ENCODE measurements at places on chromosomes 13 and 19.

- no peak for DNase-seq
Measured at GRCh38 chr13:71775966-71776365, 91.0 kb downstream of the DACH1 start.

- no peak for DNase-seq
Measured at GRCh38 chr13:44007451-44007850, 127.7 kb downstream of the LACC1 start.

DNA sequence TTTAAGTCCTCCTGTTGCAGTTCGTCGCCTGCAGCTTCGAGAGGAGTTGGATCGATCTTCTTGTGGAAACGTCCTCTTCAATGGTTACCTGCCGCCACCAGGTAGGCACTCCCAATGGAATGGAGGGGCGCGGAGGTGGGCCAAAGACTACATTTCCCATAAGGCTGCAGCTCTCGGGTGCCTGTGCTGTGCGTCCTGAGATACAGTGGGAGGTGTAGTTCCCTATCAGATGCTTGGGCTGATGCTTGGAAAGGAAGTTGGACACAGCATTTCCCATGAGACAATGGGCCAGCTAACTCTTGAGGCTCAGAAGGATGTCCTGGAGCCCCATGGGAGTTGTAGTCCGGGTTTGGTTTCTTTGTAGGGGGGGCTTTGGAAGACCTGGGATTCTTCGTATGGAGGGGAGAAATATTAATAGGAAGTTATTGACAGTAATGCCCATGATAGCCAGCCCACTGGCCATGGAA lies 1.8 kb downstream of the SHKBP1 start:
- peak; percentile 21 for DNase-seq

DNA sequence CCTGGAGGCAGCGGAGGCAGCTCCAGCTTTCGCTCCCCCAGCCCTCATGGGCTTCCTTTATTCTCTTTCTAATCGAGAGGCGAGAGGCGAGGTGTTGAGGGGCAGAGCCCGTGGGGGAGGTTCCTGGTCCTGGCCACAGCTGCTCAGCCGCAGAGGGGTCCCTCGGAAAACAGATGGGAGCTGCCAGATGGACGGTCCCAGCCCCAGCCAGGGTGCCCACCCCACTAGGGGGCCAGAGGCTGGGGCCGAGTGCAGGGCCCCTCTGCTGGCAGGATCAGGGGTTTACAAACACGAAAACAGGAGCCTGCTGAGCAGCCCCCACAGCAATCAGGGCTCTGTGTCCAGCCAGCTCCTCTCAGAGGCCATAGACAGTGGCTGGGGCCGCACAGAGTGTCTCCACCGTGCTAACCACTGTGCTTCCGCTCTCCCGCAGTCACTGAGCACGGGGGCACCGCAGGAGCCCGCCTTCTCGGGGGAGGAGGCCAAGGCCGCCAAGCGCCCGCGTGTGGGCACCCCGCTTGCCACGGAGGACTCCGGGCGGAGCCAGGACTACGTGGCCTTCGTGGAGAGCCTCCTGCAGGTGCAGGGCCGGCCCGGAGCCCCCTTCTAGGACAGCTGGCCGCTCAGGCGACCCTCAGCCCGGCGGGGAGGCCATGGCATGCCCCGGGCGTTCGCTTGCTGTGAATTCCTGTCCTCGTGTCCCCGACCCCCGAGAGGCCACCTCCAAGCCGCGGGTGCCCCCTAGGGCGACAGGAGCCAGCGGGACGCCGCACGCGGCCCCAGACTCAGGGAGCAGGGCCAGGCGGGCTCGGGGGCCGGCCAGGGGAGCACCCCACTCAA lies 182.2 kb downstream of the KDM4B start:
- DNase-seq: no peak

- DNase-seq: no peak
Measured at GRCh38 chr19:48491793-48492123, 19.9 kb downstream of the LMTK3 start.

GRCh38 chr19:51179256-51179655 lies 37.2 kb downstream of the SIGLEC7 start:
- DNase-seq: peak; percentile 55

GRCh38 chr13:38013676-38014075 lies 144.1 kb upstream of the TRPC4 start:
- no peak for DNase-seq

GRCh38 chr19:15050639-15051038 lies 1.4 kb downstream of the CASP14 start:
- DNase-seq: no peak

GRCh38 chr13:38418286-38418685 lies 68.6 kb downstream of the UFM1 start:
- no peak for DNase-seq

DNA sequence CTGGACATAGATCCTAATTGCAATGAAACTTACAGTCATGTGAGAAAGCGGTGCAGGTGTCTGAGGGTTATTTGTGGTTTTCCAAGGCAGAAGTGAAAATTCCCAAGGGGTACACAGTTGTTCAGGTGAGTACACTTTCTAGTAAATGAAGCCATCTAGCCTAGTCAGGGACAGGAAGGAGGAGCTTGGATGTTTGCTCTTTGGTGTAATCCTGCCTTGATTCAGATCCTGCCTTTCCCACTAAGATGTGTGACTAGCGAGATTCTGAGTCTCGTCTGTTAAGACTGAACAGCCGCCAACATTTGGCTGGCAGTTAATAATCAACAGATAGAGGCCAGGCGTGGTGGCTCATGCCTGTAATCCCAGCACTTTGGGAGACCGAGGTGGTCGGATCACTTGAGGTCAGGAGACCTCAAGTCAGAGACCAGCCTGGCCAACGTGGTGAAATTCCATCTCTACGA lies 2.5 kb downstream of the RPS9 start:
- DNase-seq: no peak

- no peak for DNase-seq
Measured at GRCh38 chr19:50040967-50041366, 15.2 kb downstream of the ZNF473 start.

GRCh38 chr19:29583196-29583999 lies 22.7 kb upstream of the POP4 start:
- DNase-seq: no peak

GRCh38 chr19:49889687-49890348 lies 6.9 kb downstream of the IL4I1 start:
- no peak for DNase-seq

DNA sequence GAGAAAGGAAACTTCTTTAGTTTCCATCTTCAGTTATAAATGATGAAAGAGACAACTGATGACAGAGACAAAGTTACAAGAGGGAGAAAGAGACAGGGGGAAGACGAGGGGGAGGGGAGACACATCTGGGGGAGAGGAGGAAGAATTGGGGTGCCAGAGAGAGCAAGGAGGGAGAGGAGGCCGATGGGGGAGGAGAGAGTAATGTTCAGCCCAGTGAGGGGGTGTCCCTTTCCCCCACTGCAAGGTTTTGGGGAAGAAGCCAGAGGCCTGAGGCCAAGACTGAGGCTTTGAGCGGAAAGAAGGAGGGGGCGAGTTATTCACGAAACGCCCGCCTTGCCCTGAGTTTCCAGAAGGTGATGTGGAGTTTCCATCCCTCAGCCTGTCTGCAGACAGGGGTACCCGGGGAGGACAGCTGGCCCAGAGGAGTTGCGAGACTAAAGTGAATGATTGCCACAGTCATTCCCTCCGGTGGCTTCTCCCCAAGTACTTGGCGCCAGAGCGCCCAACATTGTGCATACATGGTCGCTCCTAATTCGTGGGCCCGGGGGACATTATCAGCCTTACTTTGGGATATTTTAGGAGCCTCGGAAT lies 558 bp upstream of the PPAN start:
- no peak for DNase-seq

- DNase-seq: no peak
Measured at GRCh38 chr13:41914552-41914951, 46.4 kb downstream of the VWA8 start.

DNA sequence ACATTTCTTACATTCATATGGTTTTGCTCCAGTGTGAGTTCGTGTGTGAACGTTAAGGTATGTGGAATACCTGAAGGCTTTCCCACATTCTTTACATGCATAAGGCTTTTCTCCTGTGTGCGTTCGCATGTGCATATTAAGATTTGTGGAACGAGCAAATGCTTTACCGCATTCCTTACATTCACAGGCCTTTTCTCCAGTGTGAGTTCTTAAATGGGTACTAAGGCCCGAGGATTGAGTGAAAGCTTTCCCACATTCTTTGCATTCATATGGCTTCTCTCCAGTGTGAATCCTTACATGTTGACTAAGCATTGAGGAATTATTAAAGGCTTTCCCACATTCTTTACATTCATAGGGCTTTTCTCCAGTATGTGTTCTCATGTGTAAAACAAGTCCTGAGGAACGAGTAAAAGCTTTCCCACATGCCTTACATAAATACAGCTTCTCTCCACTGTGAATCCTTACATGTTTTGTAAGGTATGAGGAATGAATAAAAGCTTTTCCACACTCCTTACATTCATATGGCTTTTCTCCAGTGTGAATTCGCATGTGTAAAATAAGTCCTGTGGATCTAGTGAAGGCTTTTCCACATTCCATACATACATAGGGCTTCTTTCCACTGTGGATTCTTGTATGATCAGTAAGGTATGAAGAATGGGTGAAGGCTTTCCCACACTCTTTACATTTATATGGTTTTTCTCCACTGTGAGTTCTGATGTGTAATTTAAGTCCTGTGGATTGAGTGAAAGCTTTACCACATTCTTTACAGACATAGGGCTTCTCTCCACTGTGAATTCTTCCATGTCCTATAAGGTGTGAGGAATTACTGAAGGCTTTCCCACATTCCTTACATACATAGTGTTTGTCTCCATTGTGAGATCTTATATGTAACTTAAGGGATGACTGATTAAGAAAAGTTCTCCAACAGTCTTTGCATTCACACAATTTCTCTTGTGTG lies 10.7 kb downstream of the ZNF846 start:
- no peak for DNase-seq

DNA sequence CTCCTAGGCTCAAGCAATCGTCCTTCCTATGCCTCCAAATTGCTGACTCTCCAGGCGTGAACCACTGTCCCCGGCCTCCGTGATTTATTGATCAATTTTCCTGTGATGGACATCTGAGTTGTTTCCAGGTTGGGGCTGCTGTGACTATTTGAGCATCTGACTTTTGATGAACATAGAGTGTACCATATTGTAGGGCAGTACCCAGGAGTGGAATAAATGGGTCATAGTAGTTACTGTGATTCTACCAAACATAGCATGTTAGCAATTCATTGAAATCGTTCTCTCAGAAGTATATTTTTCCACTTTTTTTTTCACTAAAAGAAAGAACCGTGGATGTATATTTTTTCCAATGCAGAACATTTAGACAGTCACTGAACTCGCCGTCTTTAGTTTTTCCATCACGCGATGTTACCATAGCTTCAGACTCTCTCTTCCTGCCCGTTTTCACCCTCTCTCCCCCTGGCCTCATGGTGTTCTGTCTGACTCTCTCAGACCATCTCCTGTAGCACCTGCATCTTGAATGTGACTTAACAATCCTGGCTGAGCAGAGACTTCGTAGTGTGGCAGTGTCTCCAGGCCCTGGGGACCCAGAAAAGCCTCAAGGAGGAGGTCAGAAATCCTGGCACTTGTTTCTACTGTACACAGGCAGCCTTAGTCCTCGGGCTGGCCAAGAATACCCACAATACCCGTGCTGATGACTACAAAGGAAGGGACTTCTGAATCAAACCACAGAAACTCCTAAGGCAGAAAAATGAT lies 3.2 kb upstream of the RASGRP4 start:
- DNase-seq: no peak

GRCh38 chr13:83221256-83221655 lies 661.0 kb downstream of the SLITRK1 start:
- no peak for DNase-seq

DNA sequence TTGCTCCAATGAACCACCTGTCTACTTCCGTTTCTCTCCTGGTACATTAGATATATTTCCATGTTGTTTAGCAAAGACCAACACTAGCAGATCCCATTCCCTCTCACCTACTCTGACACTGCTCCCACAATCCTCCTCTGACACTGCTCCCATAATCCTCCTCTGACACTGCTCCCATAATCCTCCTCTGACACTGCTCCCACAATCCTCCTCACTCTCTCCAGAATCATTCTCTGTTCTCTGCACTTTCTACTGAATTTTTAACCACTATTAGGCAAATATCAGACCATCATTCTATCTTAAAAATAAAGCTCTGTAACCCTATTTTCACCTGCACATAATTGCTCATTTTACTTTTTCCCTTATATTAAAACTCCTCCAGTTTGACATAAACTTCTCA lies 578.5 kb upstream of the PCDH20 start:
- DNase-seq: no peak

GRCh38 chr19:542173-542866 lies 1.5 kb upstream of the GZMM start:
- no peak for DNase-seq

- DNase-seq: peak; percentile 25
Measured at GRCh38 chr19:45768655-45768983, 433 bp downstream of the SIX5 start.

DNA sequence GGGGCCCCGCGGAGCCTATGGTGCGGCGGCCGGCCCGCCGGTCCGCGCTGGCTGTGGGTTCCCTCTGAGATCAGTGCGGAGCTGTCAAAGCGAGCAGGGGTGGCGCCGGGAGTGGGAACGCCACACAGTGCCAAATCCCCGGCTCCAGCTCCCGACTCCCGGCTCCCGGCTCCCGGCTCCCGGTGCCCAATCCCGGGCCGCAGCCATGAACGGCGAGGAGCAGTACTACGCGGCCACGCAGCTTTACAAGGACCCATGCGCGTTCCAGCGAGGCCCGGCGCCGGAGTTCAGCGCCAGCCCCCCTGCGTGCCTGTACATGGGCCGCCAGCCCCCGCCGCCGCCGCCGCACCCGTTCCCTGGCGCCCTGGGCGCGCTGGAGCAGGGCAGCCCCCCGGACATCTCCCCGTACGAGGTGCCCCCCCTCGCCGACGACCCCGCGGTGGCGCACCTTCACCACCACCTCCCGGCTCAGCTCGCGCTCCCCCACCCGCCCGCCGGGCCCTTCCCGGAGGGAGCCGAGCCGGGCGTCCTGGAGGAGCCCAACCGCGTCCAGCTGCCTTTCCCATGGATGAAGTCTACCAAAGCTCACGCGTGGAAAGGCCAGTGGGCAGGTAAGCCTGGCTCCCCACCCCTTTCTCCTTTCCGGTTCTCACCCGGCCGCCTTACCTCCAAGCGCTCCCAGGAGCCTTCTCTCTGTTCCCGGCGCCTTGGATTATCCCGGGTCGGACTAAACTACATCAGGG lies at the start of gene PDX1:
TSS of gene PDX1 (plus strand) at position 67 of the 743 bp plus-strand sequence. CDS start at position 206, 139 bp downstream.
- no peak for DNase-seq

GRCh38 chr19:37014456-37014855 lies 63.8 kb upstream of the ZNF420 start:
- no peak for DNase-seq

DNA sequence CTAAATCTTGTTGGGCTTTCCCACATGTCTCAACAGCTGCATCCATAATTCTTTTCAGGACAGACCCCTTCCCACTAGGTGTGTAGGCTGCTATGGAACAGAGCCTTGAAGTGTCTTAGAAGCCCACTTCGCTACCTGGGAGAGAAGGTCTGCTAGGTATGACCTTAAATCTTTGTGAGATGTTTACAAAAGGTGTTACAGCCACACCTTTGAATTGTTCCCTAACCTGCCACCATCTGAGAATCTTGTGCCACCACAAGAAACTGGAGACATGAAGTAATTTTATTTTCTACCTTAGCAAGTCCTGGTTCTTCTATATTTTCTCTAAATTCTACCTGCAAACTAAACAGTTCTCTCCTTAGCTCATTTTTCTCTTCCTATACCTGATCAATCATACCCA lies 67.4 kb upstream of the IL17D start:
- DNase-seq: no peak
